NCI-H226 (cell line): ENCODE measurements at places on chromosomes 12 and 14.

- no peak for DNase-seq
Observed at GRCh38 chr12:49562831-49563230, 5.1 kb downstream of the MCRS1 start.

DNA sequence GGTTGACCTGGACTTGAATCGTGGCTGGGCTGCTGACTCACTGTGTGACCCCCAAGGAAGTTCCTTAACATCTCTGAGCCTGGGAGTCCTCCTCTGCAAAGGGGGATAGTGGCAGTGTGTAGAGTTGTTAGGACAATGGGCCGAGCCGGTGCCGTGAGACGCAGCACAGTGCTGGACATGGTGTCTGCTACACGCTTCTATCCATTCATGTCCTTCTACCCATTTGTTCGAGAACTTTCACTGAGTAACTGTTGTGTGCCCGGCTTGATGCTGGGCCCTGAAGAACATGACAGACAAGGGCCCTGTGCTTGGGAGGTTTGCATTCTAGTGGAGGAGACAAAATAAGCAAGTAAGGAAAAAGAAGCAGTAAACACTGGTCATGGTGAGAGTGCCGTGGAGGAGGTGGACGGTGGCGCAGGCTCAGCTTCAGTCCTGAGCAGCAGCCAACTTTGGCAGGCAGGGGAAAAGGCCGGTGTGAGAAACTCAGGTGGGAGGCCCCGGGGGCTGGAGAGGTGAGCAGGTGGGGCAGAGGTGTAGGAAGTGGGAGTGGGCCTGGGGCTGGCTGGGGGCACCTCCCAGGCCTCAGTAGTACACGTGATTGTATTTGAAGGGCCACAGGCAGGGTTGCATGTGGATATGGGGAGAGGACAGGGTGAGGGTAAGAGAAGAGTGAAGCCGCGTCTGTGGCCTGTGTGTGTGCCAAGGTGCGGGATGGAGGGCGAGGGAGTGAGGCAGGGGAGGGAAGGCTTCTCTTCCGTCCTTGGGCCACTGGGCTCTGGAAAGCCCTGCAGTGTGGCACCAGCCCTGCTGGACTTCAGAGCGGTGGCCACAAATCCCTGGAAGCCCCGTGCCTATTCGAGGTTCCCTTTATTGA is 13.8 kb downstream of the VASH1 start:
- no peak for DNase-seq

GRCh38 chr14:65387628-65388027 is 24.9 kb upstream of the FUT8 start:
- no peak for DNase-seq

DNA sequence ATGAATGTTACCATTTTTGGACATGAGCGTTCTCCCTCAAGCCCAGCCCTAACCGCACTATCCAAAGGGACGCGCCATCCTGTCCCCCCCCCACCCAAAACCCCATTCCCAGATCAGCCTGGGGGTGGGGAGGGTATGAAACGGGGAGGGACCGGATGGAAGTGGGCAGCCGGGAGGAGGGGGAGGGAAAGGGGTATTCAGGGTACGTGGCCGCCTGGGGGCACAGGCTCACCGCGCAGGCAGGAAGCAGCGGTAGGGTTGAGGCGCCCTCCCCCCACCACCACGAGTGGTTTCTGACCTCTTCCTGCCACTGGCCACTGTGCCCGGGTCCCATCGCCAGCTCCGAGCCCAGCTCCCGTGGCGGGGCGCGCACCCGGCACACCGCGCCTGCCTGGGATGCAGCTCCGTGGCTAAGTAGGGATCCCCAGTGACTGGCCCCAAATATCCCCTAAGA is 1.4 kb downstream of the ACTN1 start:
- peak; percentile 91 for DNase-seq

DNA sequence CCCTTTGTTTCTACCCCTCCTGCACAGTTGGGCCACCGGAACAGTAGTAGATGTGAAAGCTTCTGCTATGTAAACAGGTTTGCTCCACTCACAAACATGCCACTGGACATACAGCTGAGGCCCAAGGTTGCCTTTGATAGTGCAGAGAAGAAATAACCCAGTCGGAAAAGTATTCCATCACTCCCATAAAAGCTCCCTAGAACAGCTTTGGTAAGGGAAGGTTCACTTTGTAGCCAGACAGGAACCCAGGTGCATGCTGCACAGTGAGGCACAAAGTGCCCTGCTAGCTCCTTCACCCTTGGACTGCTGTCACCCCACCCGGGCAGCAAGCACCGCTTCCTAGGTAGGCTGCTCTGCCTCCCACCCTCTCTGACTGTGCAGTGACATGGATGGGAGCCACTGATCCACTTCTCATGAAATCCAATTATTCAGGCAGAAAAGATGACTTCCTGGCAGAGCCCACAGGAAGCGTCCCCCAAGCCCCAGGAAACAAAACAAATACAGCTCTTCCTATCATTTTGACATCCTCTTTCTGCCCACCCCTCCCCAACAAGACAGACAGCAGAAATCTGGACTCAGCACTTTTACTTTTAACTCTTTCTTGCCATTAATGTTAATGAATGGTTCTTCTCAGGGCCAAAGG is 100.2 kb downstream of the SRGAP1 start:
- no peak for DNase-seq

GRCh38 chr14:54535646-54536045 is 25.9 kb downstream of the CGRRF1 start:
- DNase-seq, result no peak

- no peak for DNase-seq
Observed at GRCh38 chr14:105499256-105500035, 8.4 kb downstream of the TEDC1 start.
